Neural progenitor cell (in vitro differentiated cells): ENCODE measurements at places on chromosomes 5 and 9. TPM values are rescaled to one million over a fixed set of nuclear protein-coding genes. Genes with fewer than 3 reads are reported as not detected.
A peak's percentile ranks its signal among the peaks of the same experiment; 100 is the strongest.

DNA sequence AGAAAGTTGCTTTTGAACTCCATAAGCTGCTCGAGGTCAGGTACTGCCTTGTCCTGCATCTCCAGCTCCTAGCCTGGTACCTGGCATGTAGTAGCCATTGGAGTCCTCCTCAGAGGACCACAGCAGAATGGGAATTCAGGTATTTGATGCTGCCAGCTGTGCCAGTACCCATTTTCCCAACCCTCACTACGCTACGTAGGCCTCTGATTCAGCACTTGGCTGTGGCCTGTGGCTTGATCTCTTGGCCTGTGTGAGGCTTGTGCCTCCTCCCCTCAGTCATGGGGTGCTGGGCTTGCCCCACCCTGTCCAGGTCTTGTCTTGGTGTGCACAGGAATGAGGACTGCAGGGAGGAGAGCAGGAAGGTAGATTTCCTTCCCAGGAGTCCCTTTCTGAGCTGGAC, 11.8 kb downstream of the OTULIN start:
- DNase-seq = no peak

GRCh38 chr5:23389291-23390101, 117.9 kb upstream of the PRDM9 start:
- peak; percentile 73 for DNase-seq

IFNA5 gene
- 0.21 TPM in 1 of 2 replicates, not detected in the other for total RNA-seq

GRCh38 chr5:65808251-65808741, 86.3 kb downstream of the NLN start:
- DNase-seq = no peak

TRMT10B gene
- total RNA-seq = 5.4 and 6.5 TPM in 2 replicates

DNA sequence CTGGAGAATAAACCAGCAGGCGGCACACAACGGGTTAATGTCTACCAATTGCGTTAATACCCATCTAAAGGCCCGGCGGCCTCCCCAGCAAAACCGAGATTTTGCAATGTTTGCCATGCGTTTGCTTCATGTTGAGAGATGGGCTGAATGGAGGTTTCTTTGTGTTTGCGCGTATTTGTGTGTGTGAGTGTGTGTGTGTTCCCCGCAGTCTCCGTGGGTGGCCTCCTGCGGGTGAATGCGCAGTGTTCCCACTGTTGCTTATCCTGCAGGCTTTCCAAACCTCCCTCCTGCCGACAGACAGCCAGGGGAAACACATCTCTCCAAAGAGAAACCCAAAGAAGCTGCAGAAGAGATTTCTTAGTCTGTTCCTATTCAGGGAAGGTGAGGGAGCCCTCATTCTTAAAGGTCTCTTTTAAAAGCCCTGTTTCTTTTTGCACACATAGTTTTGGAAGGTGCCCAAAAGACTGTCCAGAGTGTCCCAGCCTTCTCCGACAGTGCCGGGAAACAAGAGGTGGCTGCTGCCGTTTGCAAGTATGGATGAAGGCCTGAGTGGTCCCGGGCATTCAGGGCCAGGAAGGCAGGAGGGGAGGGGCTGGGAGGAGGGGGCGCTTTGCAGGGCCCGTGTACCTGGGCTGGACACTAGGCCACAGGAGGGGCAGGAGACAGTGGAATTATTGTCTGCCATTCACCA, 103.8 kb upstream of the ERCC6L2 start:
- DNase-seq = peak; percentile 78

DNA sequence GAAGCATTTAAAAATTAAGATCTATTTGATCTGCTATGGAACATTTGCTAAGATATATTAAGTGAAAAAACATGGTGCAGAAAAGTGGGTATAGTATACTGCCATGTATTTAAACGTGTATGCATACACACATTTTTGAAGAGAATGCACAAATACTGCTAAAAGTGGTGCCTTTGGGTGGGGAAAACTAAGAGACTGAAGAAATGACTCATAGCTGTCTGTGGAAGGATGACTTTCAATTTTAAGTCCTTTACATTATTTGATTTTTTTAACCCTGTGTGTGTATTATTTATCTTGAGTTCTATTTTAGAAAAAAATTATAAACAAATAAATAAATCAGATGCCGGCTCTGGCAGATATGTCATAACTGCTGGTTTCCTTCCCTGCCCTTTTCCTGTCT, 120.7 kb upstream of the SLIT3 start:
- DNase-seq = no peak

DNA sequence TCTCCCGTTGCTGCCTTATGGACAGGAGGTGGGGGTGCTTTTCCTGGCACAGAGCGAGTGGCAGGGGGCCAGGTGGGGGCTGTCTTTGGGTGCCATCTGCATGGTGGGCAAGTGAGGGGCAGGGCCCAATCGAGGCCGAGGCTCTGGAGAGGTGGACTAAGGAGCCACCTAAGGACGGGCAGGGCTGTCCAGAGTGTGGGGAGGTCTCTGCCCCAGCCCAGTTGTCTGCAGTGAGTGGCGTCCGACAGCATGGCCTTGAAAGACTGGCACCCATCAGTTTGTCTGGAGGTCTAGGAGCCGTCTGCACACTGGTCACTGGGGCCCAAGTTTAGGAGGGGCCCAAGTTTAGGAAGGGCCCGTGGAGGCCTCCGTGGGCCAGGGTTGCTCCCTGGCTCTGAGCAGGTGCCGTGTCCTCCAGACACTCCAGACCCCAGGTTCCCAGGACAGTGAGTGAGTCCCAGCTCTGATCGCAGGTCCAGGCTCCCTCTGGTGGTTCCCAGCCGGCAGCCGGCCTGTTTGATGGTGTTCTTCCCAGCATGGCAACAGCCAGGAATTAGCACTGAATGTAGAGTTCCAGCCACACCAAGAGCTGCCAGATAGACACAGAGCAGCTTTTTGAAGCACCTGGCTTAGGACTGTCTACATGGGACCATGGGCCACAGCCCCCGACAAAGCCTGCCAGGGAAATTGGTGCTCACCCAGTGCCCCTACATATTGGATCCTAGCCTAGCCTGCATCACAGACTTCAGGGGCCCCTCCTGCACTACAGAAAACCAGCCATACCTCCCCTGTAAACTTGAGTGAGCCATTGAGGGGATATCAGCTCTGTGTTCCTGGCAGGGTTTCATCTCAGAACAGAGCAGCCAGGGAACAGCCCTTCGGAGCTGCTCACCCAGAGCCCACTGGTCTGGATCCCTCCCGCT, 120.9 kb downstream of the WNK2 start:
- peak; percentile 81 for DNase-seq

DNA sequence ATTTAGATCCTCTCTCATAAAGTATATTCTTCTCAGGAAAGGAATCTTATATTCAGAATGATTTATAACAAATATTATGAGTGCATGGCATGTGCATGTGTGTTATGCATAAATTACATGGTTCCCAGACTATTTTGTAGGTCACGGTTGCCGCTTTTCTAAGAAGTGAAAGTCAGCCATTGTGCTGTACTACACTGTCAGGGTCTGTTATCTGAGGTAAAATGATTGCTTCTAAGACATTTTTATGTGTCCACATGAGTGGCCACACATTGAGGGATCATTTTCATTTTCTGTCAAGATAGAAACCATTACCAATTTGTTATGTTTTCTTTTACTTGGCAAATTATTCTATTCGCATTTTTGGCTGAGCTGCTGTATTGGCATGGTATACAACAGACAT, 210.8 kb downstream of the CWC27 start:
- DNase-seq = no peak

SYNPO gene
- 0.41 and 1.3 TPM in 2 replicates for total RNA-seq

DNA sequence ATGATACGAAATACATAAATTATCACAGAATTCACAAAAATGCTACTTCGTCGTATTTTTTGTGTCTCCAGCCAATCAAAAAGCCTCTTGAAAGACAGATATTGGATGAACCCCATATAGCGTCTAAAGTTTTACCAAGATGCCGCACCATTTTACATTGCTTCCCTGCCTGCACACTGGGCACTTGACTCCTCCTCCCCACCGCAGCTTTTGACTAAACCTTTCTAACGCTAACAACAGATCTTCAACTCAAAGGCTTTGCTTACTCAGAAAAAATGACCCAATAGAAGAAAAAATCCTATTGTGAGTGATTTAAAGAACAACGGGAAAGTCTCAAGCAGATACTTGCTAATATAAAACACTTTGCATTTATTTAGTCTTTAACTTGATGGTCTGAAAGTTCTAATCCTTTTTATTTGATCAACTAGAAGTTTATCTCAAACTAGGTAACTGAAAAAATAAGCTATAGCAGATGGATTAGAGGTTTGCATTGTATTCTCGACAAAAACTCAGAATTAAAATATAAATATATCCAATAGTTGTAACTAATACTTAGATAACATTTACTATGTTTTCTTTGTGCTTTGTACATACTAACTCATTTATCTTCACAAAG, 609.1 kb upstream of the DMAC1 start:
- DNase-seq = peak; percentile 5

- DNase-seq = no peak
Measured at GRCh38 chr5:35698047-35698808, 80.6 kb downstream of the SPEF2 start.

- DNase-seq = no peak
Measured at GRCh38 chr9:86079421-86079831, 19.9 kb downstream of the GOLM1 start.

PPP2R2B gene
- 22.5 and 26.6 TPM in 2 replicates for total RNA-seq

SLU7 gene
- 41.2 and 48.5 TPM in 2 replicates for total RNA-seq

TRIM14 gene
- total RNA-seq = 0.17 and 2.7 TPM in 2 replicates

DBH gene
- total RNA-seq = not detected in 2 replicates

DNA sequence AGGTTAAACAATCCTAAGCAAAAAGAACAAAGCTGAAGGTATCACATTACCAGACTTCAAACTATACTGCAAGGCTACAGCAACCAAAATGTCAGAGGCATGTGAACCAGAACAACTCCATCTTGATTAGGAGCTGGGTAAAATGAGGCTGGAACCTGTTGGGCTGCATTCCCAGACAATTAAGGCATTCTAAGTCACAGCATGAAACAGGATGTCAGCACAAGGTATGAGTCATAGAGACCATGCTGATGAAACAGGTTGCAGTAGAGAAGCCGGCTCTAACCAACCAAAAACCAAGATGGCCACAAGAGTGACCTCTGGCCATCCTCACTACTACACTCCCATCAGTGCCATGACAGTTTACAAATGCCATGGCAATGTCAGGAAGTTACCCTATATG, 252.0 kb downstream of the RASEF start:
- no peak for DNase-seq

RNF180 gene
- total RNA-seq = 5.5 and 7.0 TPM in 2 replicates

- no peak for DNase-seq
Measured at GRCh38 chr5:175617447-175617846, 40.4 kb upstream of the HRH2 start.

- DNase-seq = no peak
Measured at GRCh38 chr9:113630386-113631136, 167.0 kb downstream of the RGS3 start.

DNA sequence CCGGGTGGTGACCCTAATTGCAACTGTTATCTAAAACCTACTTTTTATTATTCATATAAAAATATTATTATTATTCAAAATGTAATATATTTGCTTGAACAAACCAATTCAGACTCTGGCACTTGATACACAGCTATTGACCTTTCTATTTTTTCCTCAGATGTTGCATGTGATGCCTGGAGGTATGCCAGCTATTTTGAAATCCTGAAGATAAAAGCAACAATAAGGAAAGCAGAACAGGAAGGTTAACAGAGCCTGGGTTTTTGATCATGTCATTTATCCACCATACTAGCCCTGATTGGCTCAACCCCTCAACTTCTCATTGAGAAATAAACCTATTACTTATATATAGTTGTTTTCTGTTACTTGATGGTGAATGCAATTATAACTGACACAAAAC, 340.9 kb upstream of the KIF2A start:
- DNase-seq = no peak

- peak; percentile 64 for DNase-seq
Measured at GRCh38 chr5:132294728-132295504, 722 bp downstream of the SLC22A4 start.

DNA sequence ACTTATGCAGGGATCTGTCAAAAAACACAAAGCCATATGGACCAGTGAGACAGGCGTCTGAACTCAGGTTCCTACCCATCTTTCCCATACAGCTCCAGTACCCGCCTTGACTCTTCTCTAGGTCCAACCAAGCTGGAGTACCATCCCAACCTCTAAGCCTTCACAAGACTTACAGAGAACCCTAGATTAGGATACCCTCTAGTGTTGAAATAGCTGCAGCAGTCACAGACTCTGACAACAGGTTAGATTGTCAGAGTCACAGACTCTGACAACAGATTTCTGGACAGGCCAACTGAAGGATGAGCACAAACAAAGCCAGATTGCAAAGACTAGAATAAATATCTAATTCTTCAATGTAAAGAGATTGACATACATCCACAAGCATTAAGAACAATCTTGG, 266.1 kb downstream of the GRIA1 start:
- peak; percentile 20 for DNase-seq

- DNase-seq = no peak
Measured at GRCh38 chr5:140284013-140284412, 18.9 kb downstream of the PFDN1 start.

DNA sequence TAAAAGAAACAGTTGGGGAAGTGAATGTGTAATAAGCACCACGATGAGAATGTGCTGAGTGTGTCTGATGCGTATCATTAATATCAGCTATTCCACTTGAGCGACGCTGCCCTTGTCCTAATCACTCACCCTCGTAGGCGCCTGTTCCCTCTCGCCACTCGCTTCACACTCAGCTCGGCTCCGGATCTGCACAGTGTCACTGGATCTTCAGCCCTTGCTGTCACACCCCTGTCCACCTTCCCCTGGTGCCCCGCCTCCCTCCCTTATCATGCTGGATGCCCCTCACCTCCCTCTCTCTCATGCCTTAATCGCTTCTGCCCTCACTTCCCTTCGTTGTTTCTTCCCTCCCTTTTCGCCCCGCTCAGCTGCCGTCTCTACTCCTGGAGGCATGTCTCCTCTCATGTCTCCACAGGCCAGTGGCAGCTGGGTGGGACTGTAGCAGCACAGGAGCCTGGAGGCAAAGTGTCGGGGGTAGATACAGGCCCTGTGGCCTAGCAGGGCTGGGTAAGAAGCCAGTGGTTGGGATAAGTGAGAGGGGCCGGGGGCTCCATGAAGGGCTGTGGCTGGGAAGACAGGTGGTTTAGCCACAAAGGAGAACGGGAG, 43.5 kb downstream of the ANKDD1B start:
- no peak for DNase-seq

DNA sequence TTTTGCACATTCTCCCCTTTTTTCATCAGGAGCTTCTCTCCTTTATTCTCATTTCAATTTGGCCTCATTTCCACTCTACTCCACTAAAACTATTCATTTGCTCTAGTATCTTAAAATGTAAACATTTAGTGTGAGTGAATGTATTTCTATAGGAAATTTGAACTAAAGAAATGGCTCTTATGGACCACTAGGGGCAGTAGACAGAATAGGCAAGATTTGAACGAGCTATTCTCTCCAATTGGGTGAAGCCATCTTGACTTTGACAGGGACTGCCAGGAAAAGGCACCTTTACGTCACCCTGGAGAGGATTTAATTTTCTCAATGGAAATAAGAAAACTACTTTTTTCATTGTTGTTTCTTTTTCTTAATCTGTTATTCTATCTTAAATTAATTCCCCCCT, 666.3 kb downstream of the DNAH5 start:
- no peak for DNase-seq

DNA sequence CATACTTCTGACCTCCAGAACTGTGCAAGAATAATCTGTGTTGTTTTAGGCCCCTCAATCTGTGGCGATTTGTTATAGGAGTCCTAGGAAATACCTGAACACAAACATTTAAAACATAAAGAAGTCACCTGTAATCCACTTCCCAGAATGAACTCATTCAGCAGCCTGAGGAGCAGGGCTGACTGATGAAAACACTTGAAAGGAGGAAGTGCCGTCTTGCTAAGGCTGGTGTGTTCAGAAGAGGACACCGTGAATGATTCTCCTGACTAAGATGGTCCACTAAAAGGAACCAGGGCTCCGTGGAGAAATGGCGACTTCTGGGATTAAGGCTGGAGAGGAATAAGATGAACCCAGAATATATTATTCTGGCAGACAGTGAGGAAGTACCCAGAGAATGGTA, 18.7 kb upstream of the MARCHF6 start:
- DNase-seq = no peak
